Fibroblast of gingiva (primary cell): ENCODE measurements at places on chromosomes 7 and 10.

DNA sequence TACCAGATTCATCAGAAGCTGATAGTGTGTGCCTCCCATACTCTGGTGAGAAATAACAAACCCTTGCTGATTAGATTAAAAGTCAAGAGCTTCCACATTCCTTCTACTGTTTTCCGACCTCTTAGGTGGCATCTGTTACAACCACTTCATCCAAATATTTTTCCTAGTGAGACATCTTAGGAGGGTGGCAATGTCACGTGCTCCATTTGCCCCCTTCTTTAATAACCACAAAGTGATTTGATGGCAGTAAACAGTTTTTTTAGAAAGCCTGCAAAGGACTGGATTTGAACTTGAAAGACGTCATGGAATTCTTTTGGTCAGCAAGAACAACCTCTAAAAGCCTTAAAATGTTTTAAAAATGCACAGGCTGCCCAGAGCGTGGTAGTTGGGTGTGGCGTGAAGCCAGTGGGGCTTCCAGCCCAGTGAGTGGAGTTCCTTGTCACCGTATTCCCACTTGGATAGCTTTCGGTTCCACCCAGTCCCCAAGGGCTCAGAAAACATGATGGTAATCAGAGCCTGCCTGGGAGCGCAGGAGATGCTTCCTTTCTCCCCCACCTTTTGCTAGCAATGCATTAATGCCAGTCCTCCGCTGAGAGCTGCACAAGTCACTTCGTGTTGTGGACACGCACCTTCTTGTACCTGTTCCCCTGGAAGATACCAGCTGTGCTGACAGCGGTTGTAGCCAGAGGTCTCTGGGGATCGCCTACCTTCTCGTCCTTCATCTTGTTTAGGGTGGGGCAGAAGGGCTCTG is 256.4 kb downstream of the KIAA1217 start:
- DNase-seq, result peak; percentile 83

GRCh38 chr10:87546971-87547413 is 42.3 kb downstream of the MINPP1 start:
- DNase-seq, result peak; percentile 52

DNA sequence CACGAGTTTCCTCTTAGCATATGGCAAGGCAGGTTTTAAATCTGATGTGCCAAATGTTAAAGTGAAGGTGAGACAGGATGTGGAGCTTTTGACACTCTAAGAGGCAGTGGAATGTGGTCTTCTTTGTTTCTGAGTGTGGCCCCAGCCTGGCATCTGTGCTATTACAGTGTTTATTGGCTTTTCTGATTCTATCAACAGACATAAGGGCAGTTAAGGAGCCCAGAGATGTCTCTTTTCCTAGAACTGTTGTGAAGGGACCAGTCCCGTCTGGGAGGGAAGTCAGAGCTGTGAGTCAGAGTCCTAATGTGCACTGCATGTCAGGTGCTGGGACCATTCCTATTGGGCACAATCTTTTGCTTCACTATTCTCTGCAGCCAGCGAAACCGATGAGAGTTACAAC is 32.5 kb downstream of the TRUB1 start:
- no peak for DNase-seq

DNA sequence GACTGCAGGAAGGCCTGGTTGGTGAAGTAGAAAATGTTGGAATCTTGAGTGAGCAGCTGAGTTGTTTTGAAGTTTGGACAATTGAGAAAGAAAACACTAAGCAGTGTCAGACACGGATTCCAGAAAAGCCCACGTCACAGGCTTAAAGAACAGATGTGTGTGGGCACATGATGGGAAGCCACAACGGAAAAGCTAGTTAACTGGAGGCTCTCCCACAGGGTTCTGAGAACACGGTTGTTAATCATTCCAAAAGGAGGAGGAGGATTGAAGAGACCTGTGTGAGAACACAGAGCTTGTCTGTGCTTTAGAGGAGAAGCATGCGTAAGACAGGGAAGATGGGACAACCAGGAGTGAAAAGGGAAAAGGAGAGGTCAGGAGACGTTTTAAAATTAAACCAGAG is 42.6 kb downstream of the SHH start:
- no peak for DNase-seq

GRCh38 chr7:2732959-2733584 is 45.1 kb downstream of the AMZ1 start:
- peak; percentile 72 for DNase-seq

- no peak for DNase-seq
Observed at GRCh38 chr10:9437131-9437530, 1382.6 kb downstream of the GATA3 start.
